ENCODE measurements at places on chromosomes 16 and 17.

- DNase-seq: no peak
Observed at GRCh38 chr17:73278465-73279453, 17.1 kb upstream of the CPSF4L start.

- DNase-seq: no peak
Observed at GRCh38 chr16:8850279-8850885, 18.4 kb downstream of the CARHSP1 start.

GRCh38 chr16:15509593-15510535, 75.5 kb downstream of the BMERB1 start:
- peak; percentile 5 for DNase-seq

DNA sequence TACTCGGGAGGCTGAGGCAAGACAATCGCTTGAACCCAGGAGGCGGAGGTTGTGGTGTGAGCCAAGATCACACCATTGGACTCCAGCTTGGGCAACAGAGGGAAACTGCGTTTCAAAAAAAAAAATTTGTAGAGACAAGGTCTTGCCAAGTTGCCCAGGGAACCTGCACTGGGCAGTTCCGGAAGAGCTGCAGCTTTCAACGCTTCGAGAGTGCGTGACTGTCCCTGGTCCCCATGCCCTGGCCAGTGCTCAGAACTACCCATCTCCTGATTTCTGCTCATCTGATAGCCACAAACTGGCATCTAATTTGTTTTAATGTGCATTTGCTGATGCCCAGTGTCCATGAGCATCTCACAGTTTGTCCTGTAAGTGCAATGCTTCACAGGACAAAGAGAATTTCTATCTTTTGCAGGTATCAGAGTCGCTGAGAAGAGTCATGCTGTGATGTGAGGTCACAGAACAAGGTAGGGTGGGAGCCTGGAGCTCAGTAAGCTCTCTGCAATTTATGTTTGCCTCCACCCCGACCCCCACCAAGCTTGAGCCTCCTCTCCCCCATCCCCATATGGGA, 3.9 kb downstream of the ACTG1 start:
- DNase-seq: no peak

GRCh38 chr17:7523033-7523432, 25.8 kb upstream of the TNFSF12 start:
- peak; percentile 26 for DNase-seq

DNA sequence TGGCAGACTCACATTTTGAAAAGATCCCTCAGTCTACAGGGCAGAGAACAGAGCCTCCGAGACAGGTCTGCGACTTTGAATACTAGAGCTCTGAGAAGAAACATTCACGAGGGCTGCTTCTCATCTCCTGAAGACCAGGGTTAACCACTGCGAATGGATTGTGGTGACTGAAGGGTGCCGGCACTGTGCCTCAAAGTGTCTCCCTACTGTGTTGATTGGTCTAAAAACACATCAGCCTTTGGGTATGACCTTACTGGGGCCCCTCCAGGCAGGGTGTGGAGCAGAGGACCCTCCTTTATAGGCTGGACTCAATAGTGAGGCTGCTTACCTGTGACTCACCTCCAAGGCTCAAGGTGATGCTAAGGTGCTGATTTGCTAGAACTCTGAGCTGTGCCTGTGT, 2.6 kb upstream of the LGALS9 start:
- no peak for DNase-seq

DNA sequence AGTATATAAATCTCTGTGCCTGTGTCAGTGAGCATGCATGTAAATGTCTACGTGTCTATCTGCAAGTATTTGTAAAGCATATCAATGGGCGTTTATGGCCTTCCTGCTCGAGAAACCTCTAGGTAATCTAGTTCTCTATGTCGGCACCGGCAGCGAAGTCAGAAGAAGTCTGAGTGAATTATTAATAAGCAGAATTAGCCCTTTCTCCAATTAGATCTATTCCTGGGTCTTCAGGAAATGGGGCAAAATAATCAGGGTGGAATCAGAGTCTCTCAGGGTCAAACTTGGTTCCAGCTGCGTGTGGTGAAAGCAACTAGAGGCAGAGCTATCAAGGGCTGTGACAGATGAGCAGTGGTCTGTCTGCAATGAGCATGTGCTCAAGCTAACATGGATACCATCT, at the start of gene C17orf78:
Gene C17orf78, plus strand, starts transcription at position 280 of the 400 bp plus-strand sequence. Its CDS starts 108 bp downstream, at position 388.
- no peak for DNase-seq

- no peak for DNase-seq
Observed at GRCh38 chr17:59362811-59363205, 31.4 kb downstream of the YPEL2 start.

All from stimulated activated effector memory CD8-positive, alpha-beta T cell treated with anti-CD3 and anti-CD28 coated beads, Interleukin-12 subunit alpha, Interleukin-12 subunit beta, amount 100 ng/mL, for 72 hours (primary cell).